ENCODE measurements at places on chromosomes 13 and 19.

DNA sequence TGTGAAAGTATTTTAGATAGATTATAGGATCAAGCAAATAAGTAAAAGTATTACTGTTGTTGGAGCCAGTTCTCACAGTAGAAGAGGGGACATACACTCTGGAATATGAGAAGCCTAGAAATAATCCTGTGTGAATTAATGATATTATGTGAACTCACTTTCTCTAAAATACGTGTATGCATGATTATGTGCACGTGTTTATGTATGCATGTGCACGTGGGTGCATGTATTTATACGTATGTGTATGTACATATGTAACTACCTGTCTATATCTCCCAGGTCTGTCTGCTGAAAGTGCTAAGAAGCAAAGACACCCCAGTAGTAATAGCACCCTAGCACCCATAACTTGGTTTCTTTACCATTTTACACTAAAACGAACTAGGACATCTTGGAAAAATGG, 41.5 kb upstream of the PDX1 start:
- no peak for DNase-seq

DNA sequence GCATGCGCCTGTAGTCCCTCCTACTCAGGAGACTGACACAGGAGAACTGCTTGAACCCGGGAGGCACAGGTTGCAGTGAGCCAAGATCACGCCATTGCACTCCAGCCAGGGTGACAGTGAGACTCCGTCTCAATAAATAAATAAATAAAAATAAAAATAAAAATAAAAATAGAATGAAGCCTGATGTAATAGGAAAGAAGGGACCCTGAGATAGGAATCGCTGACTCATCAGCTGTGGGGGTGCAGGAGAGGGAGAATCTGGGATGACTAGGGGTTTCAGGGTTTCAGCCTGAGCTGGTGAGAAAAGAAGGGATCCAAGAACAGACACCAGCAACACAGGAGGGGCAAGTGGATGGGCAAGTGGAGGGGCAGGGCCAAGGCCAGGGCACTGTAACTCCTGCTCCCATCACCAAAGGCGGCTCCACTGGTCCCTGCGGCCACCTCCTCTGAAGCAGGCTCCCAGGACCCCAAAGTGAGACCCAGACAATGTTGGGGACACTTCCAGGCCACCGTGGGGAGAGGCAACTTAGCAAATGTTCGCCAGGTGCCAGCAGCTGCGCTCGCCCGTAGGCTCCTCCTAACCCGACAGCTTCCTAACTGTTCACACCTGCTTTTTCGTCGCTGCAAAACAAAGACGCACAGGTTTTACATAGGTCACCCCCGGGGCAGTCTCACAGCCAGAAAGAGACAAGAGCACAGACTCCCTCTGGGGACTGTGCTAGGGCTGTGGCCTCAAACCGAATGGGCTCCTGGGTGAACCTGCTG, 1.2 kb downstream of the HAUS8 start:
- no peak for DNase-seq

- DNase-seq = no peak
Observed at GRCh38 chr19:44613295-44614178, at the start of gene IGSF23. TSS of gene IGSF23 (plus strand) at chr19:44613563. CDS start at chr19:44613646, 83 bp downstream.

- no peak for DNase-seq
Observed at GRCh38 chr13:93673885-93674284, 447.3 kb downstream of the GPC6 start.

DNA sequence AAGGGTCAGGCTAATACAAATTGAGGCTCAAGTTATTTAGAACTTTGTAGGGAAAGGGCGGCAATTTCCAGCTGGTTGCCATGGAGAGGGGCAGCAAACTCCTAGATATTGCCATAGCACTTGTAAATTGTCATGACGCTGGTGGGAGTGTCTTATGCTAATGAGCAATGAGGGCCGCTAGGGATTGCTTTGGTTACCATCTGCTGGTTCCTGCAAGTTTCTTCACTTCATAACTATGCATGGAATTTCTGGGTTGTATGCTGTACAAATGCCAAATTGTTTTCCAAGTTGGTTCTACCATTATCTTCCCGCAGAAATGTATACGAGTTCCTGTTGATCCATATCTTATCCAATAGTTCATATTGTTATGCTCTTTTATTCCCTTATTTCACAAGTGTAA, 1339.4 kb downstream of the EFNB2 start:
- no peak for DNase-seq

GRCh38 chr19:12140545-12141404, 625 bp upstream of the ZNF20 start:
- DNase-seq = peak; percentile 82

GRCh38 chr13:100333141-100333540, 244.2 kb downstream of the PCCA start:
- no peak for DNase-seq

DNA sequence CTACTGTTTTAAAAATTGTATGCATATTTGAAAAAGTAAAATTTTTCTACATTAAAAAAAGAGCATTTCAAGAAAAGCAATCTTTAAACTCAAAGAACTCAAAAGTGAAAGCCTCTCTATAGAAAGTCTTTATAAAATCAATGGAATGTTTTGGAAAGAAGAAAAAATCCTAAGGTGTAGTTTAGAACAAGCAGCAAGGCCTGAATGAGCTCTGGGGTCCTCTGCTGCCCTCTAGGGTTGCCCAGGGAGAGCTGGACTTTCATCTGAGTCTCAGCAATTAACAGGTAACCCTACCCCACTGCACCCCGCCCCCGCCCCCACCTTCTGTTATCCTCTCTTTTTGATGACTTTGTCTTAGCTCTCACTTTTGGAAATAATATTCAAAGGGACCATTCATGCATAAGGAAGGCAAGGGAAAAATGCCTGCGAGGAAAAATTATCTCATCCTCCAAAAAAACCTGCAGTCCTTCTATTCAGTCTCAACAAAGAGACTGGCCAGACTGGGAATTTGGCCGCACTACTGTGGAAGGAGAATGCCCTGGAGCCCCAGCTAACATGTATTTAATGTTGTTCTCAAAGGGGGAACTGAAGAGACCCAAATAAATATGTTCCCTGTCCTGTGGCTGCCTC, 24.1 kb downstream of the SLC25A30 start:
- no peak for DNase-seq

GRCh38 chr13:28859069-28859468, 38.9 kb downstream of the MTUS2 start:
- DNase-seq = no peak

- DNase-seq = no peak
Observed at GRCh38 chr13:75135325-75135825, 346.6 kb downstream of the TBC1D4 start.

- peak; percentile 6 for DNase-seq
Observed at GRCh38 chr13:27619728-27620376, 477 bp downstream of the LNX2 start.

DNA sequence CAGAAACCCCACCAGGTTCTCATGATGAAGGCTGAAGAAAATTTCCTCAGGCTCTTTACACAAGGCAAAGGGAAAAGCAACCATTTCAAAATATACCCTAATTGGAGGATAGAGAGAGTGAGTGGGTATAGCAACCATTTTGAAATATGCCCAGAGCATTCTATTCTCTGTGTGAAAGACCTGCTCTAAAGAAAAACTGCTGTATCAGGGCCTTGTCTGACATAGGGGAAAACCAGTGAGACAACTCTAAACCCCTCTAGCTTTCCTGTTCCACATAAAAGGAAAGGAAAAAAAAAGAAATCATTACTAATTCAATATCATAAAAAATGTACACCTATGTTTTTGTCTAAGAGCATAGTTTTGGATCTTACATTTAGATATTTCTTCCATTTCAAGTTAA, 42.3 kb downstream of the TPTE2 start:
- DNase-seq = no peak

- DNase-seq = no peak
Observed at GRCh38 chr19:58218899-58219298, 9.8 kb upstream of the ZNF544 start.

DNA sequence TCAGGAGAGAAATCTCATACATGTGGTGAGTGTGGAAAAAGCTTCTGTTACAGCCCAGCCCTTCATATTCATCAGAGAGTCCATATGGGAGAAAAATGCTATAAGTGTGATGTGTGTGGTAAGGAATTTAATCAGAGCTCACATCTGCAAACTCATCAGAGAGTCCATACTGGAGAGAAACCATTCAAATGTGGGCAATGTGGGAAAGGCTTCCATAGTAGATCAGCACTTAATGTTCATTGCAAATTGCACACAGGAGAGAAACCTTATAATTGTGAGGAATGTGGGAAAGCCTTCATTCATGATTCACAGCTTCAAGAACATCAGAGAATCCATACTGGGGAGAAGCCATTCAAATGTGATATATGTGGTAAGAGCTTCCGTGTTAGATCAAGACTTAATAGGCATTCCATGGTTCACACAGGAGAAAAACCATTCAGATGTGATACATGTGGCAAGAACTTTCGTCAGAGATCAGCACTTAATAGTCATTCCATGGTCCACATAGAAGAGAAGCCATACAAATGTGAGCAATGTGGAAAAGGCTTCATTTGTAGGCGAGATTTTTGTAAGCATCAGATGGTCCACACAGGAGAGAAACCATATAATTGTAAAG, 15.2 kb downstream of the ZNF221 start:
- no peak for DNase-seq

- DNase-seq = no peak
Observed at GRCh38 chr19:35843676-35844481, 8.4 kb downstream of the NPHS1 start.

GRCh38 chr19:17245535-17245984, at the start of gene NR2F6:
TSS of gene NR2F6 (minus strand) at chr19:17245919. CDS start at chr19:17245220, 699 bp downstream.
- no peak for DNase-seq

- no peak for DNase-seq
Observed at GRCh38 chr19:45901432-45901911, 941 bp downstream of the MYPOP start.

GRCh38 chr13:20799726-20800416, 26.1 kb upstream of the EEF1AKMT1 start:
- no peak for DNase-seq

DNA sequence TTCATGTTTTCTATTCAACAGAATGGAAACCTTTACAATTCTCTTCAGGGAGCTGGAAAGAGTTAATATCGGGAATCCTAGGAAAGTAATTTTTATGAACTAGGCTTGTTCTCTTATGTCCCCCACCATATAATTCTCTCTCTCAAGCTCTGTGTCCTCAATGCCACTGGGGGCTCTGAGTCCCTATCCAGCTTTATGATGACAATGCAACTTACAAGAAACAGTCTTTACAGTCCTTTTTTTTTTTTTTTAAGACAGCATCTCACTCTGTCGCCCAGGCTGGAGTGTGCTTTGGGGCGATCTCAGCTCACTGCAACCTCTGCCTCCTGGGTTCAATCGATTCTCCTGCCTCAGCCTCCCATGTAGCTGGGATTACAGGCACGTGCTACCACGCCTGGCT, 31.2 kb upstream of the TM9SF2 start:
- DNase-seq = no peak

- DNase-seq = no peak
Observed at GRCh38 chr13:37303606-37304005, 198.1 kb upstream of the CSNK1A1L start.

DNA sequence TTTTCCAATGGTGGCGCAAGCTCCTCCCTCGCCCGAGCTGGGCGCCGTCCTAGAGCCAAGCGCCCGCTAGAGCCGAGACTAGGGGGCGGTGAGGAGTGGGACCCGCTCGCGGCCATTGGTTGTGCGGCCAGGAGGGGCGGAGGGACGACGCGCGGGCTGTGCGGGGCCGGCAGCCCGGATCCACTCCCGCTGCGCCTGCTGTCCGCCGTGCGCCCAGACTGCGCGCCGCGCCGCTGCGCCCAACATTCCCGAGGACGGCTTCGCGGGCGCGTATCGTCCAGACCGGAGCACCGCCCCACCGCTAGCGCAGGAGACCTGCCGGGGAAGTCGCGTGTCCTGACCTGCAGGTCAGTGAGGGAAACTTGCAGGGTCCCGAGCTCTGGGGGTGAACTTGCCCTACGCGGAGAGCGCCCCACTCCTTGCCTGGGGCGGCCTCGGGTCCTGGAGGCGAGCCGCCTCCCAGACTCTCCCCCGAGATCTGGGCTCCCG, at the start of gene SERTM1:
Gene SERTM1 (plus strand): TSS at position 183 of the 489 bp plus-strand sequence. CDS start 21,059 bp downstream, outside the sequence.
- DNase-seq = no peak

GRCh38 chr19:3985643-3986259, 488 bp upstream of the EEF2 start:
- DNase-seq = no peak

- no peak for DNase-seq
Observed at GRCh38 chr13:59360108-59360507, 803.6 kb downstream of the DIAPH3 start.

DNA sequence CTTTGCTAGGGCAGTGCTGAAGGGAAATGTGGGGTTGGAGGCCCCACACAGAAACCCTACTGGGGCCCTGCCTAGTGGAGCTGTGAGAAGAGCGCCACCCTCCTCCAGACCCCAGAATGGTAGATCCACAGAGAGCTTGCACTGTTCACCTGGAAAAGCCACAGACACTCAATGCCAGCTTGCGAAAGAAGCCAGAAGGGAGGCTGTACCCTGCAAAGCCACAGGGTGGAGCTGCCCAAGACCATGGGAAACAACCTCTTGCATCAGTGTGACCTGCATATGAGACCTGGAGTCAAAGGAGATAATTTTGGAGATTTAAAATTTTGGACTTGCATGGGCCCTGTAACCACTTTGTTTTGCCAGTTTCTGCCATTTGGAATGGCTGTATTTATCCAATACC, 615.4 kb upstream of the MIR17HG start:
- DNase-seq = no peak

- DNase-seq = no peak
Observed at GRCh38 chr13:72255908-72256307, 388.9 kb upstream of the DACH1 start.

DNA sequence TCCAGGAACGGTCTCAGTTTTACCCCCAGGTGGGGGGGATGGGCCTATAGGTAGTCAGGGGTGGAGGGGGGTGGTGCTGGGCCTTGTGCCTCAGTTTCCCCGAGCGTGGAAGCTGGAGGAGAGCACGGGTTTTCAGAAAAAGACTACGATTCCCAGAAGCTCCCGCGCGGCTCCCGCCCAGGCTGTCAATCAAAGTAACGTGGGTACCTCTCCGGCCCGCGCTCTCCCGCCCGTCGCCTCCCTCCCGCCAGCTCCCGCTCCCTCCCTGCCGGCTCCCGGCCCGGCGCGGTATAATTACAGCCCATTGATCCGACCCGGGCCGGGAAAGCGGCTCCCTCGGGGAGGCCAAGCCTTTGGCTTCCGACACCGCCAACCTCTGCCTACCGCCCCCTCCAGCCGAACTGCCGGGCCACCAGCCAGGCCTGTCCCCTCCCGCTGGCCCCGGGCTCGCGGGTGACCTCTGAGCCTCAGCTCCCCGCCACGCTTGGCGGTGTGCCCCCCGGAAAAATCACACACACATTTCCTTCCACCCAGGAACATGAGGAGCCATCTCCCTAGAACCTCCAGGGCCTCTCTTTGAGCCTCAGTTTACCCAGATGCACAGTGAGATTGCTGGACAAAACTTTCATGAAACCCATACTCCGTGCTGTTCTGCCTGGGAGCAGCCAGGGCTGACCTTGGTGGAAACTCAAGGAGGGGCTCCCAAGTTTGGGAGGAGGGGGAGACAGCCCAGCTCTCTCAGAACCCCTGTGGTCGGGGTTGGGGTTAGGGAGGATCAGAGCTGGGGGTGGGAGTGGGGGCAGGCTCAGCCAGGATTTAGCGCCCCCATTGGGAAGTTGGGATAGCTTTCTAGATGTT, 7.3 kb upstream of the TLE2 start:
- peak; percentile 68 for DNase-seq
